Posterior vena cava (tissue), 2 donors: ENCODE measurements at places on chromosomes 7 and 10. TPM values are rescaled to one million over a fixed set of nuclear protein-coding genes. Genes with fewer than 3 reads are reported as not detected.

CNTNAP2 gene
- not detected for total RNA-seq

GIMAP6 gene
- total RNA-seq, result 24.5 TPM

DNA sequence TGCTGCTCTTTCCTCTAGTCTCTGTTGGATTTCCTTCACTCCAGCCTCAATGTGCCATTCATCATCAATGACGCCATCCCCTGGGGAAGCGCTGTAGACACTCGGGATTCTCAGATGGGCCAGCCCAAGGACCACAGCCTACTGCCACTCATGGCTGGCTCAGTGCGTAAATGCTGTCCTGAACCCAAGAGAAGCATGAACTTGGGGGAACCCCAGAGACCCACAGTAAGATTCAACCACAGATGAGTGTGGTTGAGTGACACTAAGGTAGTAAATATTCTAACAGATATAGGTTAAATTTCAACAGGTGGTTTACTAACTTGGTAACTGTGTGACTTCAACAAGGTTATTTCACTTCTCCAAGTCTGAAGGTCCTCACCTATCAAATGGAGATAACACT, 304.1 kb downstream of the GRM8 start:
- DNase-seq, result no peak

GRCh38 chr10:93596539-93596938, 4.5 kb downstream of the RBP4 start:
- DNase-seq, result no peak

- no peak for DNase-seq
Measured at GRCh38 chr10:123642293-123642692, 23.9 kb upstream of the GPR26 start.
